ENCODE measurements at places on chromosomes 7 and 10.
A peak's percentile ranks its signal among the peaks of the same experiment; 100 is the strongest.

GRCh38 chr7:37786741-37787569 is 61.4 kb upstream of the NME8 start:
- DNase-seq = no peak

- DNase-seq = no peak
Measured at GRCh38 chr7:101867265-101867664, 49.8 kb downstream of the CUX1 start.

- DNase-seq = no peak
Measured at GRCh38 chr7:117333168-117333567, 10.3 kb upstream of the WNT2 start.

GRCh38 chr7:158966780-158967390 is 110.5 kb downstream of the DYNC2I1 start:
- DNase-seq = no peak

DNA sequence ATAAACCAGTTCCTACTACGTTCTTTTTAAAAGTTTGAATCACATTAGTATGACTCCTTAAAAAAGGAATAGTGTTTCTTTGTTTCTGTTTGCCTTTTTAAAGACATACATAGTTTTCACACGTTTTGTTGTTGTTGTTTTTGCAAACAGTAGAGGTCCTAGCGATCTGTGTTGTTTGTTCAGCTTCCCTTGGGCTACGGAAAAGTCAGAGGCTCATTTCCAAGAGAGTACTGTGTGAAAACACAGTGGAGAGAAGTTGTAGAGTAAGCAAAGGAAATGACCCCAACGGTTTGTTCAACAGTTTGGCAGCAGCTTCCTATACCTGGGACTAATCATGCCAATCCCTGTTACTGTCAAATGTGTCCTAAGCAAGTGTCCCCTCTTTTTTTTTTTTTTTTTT is 87.1 kb upstream of the STEAP1 start:
- no peak for DNase-seq

- DNase-seq = no peak
Measured at GRCh38 chr10:30088178-30088577, 28.8 kb upstream of the JCAD start.

DNA sequence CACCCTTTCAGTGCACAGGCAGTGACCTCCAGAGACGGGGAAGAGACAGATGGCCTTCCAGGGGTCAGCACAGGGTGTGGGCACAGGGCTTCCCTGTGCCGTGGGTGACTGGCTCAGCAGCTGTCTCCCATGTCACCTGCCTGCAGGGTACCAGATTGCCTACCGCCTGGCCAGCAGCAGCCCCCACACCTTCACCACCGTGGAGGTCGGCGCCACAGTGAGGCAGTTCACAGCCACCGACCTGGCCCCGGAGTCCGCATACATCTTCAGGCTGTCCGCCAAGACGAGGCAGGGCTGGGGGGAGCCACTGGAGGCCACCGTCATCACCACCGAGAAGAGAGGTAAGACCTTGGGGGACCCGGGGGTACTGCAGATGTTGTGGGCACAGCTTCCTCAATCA is 536.5 kb upstream of the FOXK1 start:
- DNase-seq = no peak

DNA sequence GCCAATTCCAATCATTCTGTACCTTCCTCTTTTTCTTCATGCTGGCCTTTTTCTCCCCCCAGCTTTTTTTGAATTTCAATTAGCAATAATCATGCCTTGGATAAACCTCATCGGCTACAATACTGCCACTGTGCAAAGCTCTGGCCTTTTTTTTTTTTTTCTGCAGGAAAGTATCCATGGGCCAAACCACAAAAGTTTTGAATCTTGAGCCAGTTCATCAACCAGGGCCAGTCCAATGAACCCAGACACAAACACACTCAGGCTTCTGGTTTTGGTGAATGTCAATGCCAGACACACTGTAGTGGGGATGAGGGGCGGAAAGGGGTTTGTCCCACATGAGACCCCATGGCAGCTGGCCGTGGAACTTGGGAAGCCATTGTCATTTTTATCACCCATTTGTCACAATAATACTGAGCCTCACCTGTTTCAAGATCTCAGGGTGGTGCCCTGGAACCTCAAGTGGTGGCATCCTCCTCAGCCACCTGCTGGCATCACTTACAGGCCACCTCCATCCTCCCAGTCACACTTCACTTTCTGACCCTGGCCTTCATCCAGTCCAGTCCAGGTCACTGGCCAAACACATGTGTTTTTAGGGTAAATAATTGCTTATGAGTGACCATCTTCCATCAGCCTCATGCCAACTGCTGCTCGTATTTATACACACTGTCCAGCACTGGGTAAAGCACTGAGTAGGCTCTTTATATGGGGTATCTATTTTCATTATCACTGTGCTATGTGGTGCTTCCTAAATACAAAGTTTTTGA is 40.8 kb upstream of the TSPAN33 start:
- no peak for DNase-seq

DNA sequence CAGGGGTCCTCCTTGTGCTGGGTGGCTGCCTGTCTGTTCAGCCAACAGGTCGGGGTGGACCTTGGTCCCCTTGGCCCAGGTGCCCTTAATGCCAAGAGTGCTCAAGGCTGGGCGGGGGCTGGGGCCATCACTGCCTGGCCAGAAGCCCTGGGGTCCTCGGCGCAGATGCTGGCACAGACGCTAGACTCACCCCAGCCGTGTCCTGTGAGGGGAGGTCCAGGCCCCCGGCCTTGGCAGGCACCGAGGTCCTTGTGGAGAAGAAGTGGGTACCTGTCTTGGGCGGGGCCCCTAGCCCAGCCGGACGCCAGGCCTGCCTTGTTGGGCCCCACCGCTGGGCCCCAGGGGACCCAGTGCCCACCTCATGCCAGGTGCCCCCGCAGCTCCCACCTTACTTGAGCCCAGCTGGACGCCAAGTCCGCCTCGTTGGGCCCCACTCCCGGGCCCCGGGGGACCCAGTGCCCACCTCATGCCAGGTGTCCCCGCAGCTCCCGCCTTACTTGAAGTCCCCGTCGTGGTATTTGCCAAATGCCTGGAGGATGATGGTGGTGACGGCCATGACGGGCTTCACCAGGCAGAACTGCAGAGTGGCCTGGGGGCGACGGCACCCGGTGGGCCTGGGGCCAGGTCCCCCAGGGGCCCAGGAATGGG is 6.5 kb downstream of the TMEM184A start:
- DNase-seq = peak; percentile 12

- DNase-seq = no peak
Measured at GRCh38 chr7:105097619-105098018, 83.6 kb downstream of the KMT2E start.

GRCh38 chr10:61153771-61154170 is 209.8 kb upstream of the RHOBTB1 start:
- DNase-seq = no peak

DNA sequence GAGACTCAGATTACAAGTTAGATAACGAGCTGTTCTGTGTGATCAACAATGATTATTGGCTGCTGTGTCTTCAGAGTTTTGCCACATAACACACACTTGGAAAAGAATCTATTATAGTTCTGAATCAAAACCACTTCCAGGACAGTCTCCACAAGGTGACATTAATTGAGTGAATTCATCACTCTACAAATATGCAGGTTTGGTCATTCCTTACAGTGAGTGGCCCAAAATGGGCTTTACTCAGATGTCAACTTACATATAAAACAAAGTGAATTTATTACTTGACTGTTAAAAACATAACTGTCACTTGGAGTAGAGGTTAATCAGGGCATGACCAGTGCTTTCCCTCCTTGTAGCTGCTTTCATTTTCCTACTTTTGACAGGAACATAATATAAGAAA is 984.3 kb downstream of the REEP3 start:
- no peak for DNase-seq

GRCh38 chr10:786633-787474 is 97.4 kb upstream of the DIP2C start:
- no peak for DNase-seq

DNA sequence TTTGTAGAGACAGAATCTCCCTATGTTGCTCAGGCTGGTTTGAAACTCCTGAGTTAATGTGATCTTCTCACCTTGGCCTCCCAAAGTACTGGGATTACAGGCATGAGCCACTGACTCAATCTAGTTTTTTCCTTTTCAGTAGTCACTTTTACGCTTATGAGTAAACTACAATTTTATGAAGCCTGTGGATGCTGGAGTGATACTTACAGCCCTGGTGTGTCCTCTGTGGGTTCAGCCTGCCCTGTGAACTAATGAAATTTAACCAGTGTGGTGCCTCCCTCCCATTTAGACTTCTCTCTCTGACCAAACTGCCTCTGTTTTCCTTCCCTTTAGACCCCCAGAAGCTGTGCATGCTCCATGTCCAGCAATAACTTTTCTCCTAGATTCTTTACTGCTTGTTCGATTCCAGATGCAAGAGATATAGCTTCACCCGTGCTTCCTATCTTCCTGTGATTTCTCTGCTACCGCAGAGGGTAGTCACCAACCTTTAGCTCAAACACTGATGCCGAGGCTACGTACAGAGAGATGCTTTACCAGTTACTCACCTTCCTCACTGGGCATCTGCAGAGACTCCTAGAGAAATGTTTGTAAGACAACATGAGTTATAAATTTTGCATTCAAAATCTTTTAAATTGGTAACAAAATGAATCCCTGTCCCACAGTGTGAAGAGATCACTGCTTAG is 90.8 kb downstream of the KIAA1217 start:
- DNase-seq = no peak

GRCh38 chr7:37705976-37706375 is 22.4 kb downstream of the GPR141 start:
- no peak for DNase-seq

DNA sequence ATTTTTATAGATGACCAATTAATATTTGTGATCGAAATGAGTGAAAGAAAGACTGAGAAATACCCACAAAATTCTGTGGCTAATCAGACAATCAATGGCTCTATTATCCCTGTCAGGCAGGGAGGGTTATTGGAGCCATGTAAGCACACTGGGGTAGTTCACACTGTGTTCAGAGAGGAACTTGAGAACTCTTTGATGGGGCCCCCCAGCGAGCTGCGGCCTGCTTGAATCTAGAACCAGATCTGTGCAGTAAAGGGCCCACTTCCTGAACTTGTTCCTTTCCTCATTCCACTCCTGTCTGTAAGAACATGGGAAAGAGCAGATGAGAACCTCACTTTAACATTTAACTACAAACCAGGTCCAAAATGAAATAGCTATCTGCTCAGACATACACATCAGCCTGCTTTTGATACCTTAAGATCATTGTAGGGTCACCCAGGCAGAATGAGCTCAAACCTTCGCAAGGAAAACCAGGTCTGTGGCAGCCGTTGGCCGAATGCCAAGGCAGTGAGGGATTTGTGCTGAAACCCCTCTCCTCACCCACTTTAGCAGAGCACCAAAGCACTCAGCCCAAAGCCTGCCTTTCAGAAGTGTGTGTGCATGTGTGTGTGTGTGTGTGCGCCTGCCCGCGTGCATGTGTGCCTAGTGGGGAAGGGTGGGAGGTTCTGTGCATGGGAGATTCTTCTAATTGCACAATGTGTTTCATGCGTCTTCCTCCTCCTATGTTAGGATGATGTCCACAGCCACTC is 365.6 kb upstream of the MGMT start:
- peak; percentile 51 for DNase-seq

GRCh38 chr7:26101361-26102151 is 50.4 kb upstream of the NFE2L3 start:
- no peak for DNase-seq

GRCh38 chr7:131555552-131556052 is 826 bp downstream of the PODXL start:
- no peak for DNase-seq

DNA sequence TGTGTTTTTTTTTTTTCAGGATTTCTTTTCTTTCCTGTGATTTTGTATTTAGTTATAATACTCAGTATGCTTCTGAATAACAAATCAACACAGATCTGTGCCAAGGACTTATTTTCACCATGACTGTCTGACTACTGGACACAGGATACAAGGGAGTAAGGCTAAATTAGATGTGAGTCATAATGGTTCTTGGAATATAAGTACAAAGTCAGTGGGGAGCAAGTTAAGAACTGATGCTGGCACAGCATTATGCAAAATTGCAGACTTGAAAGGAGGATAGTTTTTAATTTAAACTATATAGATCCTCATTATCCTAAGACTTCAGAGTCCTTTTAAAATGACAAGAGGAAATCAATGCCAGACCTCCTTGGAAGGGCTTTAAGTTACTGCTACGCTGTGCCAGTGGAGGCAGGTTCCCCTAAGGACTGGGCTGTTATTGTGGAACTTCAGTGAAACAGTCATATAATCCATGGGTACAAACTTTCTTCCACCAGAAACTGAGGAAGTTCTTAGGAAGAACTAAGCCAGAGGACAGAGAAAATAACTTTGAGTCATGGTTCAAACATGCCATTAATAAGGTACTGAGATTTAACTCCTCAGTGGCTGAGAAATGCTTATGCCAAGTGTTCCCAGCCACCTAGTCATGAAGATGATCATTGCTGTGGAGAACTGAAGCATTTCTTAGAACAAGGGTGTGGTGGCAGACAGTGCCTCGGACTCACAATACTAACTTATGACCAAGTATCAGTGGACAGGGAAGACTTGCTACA is 531.2 kb downstream of the HTR7 start:
- DNase-seq = no peak

DNA sequence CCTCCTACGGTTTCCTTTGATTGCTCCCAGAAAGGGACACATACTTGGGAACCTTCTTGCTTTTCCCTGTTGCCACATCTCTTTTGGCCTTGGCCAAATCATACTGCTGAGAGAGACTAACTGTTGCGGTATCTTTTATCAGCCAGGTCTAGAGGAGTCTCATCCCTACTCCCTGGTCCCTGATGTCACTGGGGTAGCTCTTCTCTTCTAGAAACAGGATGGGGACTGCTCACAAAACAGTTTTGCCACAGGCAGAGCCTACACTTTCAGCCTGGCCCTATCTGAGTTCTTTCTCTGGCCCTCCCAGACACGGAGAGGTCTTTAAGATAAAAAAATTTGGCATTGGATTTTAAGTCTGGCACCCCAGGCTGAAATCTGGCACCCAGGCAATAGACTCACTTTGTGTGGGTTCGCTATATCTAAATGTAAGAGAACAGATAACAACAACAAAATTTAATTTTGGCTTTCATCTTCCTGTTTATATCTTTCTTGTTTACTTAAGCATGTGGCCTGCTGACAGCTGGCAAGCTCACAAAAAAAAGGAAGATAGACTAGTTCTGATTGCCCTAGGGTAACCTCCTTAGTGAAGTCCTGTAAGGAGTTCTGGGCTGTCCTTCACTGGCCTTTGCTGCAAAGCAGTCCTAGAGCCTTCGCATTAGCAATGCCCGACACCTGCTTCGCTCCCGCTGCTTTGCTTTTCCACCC is 228.3 kb upstream of the NPVF start:
- no peak for DNase-seq

GRCh38 chr7:27168265-27168947 is 3.1 kb upstream of the HOXA9 start:
- DNase-seq = no peak

Measured in BE2C (cell line).